ENCODE measurements at places on chromosomes 6 and 20.
A peak's percentile ranks its signal among the peaks of the same experiment; 100 is the strongest.

GRCh38 chr20:38299963-38300362, 4.0 kb upstream of the BPI start:
- DNase-seq: no peak

DNA sequence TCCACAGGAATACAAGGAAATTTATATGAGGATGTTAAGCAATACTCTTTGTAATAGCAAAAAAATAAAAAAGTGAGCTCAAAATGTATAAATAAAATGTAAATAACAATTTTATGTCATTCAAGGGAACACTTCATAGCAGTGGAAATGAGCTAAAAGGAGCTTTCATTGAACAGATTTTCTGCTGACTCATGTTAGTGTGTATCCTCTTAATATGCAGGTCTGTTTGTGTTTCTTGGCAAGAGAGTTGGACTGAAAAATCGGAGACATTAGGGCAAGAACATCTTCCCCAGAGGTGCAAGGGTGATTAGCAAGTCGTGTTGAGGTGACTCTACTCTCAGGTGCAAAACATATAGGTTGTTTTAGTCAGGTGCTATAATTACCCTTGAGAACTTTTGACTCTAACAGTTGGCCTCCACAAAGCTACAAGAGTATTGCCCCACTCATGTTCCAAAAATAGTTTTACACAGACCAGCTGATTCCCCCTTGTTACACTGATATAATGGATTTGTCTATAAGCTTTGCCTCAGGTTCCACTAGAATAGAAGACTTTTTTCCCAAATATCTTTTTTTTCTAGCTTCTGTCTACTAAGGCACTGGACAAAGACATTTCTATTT, 702.9 kb downstream of the TENT5A start:
- no peak for DNase-seq

DNA sequence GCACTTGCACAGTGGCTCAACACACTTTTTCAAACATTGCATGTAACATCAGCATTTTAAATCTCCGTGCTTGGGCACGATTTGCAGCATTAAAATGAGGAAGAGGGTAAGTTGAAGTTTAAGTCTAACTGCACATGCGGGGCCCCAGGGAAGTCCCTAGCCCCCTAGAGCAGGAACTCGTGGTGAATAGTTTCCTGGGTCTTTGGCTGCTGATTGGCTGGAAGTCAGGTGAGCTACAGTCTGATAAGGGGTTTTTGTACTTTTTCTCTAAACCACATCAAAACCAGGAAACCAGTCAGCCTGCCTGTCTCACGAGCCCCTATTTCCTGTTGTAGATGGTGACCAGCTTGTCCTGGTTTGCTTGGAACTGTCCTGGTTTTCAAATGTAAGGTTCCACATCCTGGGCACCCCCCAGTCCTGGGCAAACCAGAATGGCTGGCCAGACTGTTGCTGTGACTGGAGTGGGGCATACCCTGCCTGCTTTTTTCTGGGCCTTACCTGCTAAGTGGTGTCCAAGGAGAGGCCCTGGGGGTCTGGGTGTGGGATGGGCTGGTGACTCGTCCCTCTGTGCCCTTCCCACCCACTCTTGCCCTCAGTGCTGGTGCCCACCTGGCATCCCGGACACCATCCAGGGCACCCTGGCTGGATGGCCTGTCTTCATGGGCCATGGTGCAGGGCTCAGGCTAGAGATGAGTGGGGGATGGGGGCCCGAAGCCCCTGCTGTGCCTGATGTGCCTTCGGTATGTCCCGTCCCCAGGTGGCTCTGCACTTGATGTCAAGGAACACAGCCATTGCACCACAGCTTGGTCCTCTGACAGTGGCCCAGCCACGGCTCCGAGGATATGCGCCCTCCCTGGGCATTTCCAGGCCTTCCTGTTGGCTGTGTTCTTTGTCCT, 31.8 kb downstream of the SUN5 start:
- DNase-seq: no peak

- DNase-seq: no peak
Observed at GRCh38 chr6:109964949-109965348, 13.2 kb upstream of the GPR6 start.

DNA sequence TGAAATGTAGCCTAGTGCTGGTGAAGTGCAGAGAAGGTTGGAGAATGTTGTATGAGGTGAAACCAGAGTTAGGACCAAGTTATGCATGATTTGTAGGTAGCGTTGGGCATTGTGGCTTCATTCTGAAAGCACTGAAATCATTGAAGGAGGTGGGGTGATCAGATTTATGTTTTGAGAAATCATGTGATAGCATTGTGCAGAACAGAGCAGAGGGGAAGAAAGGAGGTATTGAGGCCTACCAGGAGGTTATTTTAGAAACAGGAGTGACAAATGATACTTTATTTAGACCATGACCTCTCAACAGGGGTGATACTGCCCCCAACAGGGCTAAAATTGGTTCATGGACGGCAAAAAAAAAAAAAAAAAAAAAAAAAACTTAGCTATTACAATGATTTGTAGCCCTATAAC, 15.6 kb upstream of the HMGN3 start:
- DNase-seq: no peak

DNA sequence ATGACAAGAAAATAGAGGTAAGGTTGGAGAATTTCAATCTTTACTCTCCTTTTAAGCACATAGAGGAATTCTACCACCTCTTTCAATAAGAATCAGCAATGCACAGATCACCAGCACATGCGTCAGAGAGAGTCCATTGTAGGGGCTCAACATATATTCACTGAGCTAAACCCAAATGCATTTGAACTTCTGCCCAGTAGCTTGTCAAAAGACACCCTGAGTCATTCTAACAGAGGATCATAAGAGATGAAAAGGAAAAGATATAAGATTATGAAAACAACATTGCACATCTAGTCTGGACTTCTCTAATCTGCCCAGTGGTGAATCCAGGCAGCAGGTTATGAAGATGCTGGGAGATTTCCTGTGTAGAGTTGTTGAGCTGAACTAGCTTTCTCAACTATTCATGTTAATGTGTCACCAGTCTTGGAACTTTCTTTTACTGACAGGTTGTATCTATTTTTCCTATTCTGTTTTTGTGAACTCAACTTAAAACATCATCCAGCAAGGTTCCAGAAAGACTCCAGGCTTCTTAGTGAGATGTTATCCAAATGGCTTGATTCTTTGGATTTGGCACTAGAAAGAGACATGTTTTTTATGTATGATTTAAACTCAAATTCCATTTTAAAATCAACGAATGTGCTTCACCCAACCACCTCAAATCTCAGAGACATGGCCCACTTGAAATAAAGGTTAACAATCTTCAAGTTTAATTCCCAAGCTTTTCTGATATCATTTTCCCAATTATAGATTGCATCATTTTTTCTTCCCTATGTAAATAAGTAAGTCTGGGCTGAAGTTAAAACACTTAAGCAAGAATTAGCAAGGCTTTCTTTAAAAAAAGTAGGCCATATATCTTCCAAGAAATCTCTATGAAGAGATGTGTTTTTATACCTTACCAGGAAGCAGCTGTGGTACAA, 89.3 kb downstream of the TSHZ2 start:
- no peak for DNase-seq

DNA sequence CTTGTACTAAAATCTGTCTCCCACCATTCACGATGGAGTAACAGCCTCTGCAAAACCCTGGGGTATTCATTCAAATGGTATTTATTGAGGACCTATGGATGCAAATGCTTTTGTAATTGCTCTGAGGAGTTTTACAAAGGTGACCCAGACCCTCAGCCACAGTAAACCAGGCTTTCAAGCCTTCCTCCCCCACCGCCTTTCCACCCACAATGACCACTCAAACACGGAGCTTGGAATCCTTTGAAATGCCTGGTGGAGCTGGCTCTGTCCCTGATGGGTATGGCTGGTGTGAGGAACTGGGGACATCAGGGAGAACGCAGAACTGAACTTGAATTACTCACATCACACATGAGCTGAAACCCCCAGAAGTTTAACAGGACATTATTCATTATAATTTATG, 246.4 kb downstream of the CDH26 start:
- DNase-seq: no peak

DNA sequence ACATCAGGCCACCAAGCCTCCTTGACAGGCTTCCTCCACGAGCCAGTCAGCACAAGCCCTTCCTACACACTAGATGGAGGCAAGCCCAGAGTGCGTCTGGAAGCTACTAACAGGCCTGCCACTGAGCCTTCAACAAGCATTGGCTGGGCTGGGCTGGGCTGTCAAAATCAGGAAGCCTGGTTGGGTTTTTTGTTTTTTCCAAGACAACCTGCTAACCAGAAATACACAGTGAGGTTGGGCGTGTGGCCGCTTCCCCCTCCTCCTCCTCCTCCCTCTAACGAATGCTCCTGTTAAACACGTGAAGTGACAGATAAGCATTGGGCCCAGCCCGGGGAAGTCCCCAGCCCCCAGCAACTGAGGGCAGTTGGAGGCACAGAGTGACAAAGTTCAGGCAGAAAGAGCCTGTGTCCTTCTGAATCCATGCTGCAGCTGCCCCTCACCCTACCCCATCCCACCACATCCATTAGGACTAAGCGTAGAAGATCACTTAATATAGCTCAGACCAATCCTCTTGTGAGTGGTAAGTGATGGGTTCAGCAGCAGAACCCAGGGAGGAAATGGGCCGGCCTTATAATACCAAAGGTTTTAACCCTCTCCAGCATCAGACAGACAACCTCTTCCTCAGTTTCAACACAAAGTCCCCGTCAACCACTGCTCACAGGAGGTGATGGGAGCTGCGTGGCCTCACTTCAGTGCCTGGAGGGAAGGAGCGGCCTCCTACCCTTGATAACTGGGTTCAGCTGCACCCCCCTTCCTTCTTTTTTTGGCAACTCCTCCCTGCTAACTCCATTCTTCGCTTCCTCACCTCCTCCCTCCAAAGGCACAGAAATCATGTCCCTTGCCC, 1.1 kb downstream of the NFATC2 start:
- no peak for DNase-seq

DNA sequence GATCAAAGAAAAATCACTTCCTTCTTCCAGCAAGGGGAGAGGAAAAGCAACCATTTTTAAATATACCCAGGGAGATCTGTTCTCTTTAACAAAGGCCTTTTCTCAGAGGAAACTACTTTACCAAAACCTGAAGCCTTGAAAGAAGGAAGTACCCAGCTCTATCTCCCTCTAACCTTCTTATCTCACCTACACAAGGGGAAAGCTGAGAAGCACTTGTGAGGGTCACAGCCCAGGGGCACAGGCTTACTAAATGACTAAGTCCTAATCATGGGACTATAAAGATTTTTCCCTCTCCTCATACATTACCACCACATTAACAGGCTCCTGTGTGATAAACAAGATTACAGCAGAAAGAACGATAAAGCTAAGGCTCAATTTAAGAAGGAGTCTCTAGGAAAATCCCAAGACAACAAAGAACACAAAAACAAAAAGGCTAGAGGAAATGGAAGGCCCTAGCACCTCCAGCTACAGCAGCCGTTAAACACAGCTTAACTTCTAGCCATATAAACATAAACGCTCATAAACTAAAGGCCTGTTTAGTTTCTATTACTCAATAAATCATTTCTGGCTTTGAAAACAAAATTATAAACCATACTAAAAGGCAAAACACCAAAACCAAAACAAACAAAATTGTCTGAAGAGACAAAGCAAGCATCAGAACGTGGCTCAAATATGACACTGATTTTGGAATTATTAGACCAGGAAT, 284.9 kb upstream of the ECI2 start:
- no peak for DNase-seq

DNA sequence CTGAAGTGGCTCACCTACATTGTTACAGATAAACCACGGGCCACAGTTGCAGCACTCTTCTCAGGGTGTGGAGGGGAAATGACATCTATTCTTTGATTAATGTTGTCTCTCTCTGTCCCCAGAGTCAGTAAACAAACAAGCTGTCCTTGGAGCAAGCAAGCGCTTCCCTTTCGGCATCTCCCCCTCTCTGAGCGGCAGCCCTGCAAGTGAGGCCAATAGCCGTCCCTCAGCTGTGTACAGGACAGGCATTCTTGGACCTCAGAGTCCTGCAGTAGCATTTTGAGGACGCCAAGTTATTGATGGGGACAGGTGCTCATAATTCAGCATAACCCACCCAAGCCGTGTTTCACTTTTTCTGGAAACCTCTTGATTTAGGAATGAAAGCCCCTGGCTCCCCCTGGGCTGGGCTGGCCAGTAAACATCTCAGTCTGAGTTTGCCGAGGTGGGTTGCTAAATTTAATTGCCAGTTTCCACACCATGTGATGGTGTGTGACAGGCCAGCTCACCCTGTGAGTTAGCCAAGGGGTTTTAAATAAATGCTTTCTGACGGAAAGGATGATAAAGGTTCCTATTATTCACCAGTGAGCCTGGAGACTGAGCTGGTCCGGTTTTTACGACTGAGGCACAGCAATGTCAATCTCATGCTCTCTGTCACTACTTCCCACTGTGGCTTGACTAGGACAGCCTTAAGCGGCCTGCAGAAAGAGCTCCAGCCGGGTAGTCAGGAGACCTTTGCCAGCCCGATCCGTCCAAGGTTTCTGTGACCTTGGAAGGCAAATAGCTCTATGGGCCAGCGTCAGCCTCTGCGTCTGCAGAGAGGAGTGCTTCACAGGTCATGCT, 214.8 kb upstream of the RREB1 start:
- DNase-seq: no peak

GRCh38 chr6:137277971-137278637, 58.9 kb upstream of the IFNGR1 start:
- peak; percentile 88 for DNase-seq

- no peak for DNase-seq
Observed at GRCh38 chr6:160791981-160792418, 90.0 kb downstream of the PLG start.

GRCh38 chr6:136660727-136661126, 110.5 kb upstream of the MAP7 start:
- no peak for DNase-seq

GRCh38 chr6:52359403-52359802, 2.5 kb upstream of the PAQR8 start:
- DNase-seq: no peak

DNA sequence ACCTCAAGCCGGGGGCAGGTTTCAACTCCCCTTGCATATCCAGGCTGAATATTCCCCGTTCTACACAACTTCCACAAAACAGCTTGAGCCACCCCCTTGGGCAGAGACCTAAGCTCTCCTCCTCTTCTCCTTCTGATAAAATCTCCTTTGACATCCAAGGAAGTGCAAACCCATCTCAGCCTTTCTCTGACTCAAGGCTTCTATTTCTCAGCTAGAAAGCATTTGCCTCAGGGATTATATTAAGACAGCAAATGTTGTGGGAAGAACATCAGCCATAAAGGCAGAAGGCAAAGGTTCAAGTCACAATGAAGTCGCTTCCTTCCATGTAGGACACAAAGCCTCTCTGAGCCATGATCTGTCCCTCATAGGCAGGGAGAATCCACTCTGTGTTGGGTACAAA, 386.6 kb upstream of the ARID1B start:
- DNase-seq: no peak

- DNase-seq: no peak
Observed at GRCh38 chr20:56503916-56504315, 20.6 kb upstream of the FAM209A start.

Data from kidney glomerular epithelial cell (primary cell).